ENCODE measurements at places on chromosomes 4 and X.
A peak's percentile ranks its signal among the peaks of the same experiment; 100 is the strongest.

GRCh38 chr4:71487344-71487920, 148.6 kb downstream of the SLC4A4 start:
- no peak for DNase-seq

DNA sequence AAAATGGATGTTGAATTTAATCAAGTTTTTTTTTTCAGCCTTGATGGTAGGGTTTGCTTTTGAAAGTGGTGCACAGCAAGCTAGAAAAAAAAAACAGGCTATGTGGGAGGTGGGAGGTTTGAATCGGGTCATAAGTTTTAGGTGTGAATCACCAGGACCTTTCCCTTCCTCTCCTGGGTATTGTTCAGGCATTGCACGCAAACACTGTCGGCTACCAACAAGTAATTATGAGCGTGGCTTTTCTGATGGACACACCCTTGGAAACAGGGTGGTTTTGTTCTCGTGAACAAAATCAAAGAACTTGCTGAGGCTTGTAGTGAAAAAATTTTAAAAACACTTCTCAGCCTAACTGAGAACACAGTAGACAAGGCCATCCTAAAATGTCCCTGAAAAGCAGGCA, 18.1 kb downstream of the PIR start:
- peak; percentile 40 for DNase-seq

DNA sequence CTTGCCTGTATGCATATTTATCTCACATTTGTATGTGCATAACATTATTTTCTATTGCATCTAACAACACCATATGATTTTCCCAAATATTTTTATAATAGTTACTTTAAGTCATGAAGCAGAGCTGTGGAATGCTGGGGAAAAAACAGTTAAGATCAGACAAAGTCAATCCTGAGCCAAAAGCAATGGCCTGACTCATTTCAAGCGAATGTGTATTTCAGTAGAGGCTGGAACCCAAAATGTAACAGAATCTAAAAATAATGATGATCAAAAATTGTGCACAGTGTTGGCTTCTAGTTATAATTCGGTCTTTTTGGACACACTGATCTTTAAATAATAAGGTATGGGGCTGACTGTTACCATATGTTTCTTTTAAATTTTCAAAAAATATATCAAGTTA, 516.2 kb upstream of the ADGRL3 start:
- peak; percentile 95 for DNase-seq

DNA sequence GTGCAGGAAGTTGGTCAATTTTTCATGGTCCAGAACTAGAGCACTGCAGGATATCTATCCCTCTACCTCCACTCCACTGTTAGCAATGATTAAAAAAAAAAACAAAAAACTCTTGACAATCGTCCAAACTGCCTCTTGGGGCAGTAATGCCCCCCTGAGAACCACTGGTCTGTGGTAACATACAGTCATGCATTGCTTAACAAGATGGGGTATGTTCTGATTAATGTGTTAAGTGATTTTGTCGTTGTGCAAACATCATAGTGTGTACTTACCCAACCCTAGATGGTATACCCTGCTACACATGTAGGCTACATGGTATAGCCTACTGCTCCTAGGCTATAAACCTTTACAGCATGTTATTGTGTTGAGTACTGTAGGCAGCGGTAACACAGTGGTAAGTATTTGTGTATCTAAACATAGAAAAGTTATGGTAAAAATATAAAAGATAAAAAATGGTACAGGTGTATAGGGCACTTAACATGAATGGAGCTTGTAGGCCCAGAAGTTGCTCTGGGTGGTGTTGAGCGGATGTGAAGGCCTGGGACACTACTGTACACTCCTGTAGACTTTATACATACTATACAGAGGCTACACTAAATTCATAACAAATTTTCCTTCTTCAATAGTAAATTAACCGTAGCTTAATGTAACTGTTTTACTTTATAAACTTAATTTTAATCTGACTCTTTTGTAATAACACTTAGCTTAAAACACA, 34.1 kb downstream of the ART3 start:
- peak; percentile 14 for DNase-seq

- no peak for DNase-seq
Observed at GRCh38 chr4:152981842-152982241, 45.7 kb downstream of the FHDC1 start.

DNA sequence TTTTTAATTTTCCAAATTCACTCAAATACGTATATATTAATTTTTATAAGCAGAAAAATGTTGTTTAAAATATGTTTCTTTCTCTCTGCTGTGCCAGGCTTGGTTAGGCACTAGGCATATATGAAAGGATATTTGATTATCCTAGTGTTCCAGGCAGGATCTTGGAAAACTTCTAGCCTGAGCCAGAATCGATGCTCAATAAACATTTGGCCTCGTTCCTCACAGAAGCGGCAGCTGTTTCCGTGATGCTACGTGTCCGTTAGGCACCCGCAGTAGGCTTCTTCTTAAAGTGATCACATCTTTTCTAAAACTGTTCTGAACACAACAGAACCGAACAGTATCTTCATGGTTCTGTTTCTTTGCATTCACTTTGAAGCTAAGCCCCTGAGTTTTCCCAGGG, 50.1 kb upstream of the CRMP1 start:
- no peak for DNase-seq

- DNase-seq = no peak
Observed at GRCh38 chr4:89906777-89907521, 12.3 kb downstream of the MMRN1 start.

DNA sequence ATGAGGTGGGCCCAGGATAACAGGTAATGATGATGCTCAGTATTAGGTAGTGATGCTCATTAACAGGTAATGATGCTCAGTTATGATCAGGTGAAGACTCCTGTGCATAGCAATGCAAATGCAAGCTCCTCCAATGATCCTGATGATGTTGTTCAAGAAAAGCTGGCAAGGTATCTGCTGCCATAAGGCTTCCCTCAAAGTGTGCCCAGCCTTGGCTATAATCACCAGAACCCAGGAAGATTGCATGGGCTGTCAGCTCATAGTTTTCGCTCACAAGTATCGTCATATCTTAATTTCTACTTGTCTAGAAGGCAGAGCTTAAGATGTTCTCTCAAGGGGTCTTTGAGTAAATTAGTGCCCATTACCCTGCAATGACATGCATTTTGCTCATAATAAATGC, 366.2 kb upstream of the CLNK start:
- DNase-seq = no peak

DNA sequence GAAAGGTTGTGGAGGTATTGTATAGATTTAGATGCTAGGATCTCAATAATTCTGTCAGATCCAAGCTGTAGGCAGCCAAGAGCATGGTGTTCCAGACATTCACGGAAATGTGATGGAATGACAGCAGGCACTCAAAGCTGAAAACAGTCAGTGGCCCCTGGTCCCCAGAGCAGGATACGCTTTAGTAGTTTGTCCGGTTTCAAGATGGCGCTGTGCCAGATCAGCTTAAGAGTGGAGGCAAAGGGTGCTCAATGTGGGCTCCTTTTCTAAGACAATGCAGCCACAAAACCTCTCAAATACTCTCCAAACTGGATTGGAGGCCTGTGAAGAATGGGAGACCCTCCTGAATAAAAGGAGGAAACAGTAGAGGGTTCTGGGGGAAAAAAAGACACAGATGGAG, 291.2 kb upstream of the HS3ST1 start:
- DNase-seq = no peak

DNA sequence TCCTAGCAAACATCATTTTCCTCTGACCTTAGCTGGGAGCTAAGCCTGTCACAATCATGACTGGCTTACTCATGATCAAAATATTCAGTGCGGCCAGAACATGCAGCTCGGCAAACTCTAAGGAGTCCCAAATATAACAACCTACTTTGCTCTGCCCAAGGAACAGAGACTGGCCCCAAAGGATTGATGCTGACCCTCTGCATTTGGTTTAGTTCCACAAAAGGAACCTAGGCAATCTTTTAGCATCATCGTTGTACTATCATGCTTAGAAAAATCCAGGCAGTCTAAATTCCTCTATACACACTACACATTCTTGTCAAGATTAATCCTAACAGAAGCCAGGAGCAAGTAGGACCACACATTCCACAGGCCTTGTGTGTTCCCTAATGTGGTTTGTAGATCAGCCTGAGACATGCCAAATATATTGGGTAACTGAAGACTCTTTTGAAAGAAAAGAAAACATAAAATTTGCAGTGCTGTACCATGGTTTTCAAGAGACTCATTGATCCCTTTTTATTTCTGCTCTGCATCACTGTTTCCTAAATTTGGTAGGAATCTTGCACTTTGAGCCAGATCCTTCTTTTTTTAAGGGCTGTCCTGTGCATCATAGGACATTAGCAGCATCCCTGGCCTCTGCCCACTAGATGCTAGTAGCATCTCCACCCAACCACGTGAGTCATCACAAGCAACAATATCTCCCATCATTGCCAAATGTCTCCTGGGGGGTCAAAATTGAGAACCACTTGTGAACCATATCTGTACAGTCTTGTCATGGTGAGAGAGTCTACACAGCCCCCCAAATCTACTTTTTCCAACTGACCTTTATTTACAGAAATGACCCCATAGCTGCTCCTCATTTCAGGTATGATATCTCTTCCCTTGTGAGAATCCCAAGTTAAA, 17.6 kb upstream of the CC2D2A start:
- DNase-seq = peak; percentile 92

DNA sequence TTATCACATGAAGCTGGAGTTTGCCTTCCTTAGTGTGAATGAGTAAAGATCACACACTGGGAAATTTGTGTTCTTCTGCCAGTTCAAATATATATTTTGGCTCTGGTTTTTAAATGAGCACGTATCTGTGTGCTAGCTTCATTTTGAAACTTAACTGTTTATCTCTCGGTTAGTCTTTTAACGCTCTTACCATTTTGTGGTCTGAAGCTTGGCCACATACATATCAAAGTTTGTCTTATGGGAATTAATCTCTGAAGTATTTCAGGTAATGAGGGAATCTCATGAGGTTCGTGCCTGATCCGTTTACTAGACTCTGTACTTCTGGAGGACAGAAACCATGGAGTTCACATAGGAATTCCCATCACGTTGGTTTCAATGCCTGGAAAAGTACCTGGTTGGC, 13.8 kb downstream of the ATP10D start:
- no peak for DNase-seq

DNA sequence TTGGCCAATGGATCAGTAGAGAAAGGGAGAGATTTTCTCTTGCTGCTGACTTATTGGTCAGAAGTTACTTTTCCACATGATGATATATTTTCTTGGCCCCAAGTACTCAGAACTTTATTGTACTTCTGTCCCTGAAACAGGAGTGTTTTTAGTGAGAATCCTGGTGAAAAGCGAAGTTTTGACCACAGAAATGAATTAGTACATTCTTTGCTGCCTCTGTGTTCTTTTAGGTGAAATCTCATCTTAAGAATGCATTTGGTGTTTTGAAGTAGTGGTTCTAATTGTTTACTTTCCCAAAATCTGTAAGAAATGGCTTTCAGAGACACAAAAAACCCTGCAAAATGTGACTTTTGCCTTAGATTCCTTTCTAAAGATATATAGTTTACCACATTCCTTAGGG, 240.4 kb downstream of the FRMPD4 start:
- DNase-seq = peak; percentile 32

- no peak for DNase-seq
Observed at GRCh38 chr4:52915191-52915590, 53.1 kb downstream of the RASL11B start.

DNA sequence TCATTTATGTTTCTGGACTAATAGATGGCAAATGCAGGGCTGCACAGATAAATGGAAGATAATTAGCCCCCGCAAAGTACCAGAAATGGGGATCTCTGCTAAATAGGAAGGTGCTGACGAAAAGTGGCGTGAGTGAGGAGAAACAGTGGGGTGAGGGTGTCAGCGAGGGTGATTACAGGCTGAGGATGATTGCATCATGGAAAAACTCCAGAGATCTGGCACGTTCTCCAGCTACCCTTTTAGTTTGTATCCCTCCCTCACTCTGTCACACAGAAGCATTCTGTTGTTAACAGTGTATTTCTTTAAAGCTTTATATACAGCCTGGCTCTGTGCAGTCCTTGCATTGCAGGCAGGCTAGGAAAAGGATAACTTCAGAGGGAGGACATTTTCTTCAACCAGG, 309.6 kb upstream of the DDX53 start:
- DNase-seq = peak; percentile 39

GRCh38 chrX:46165411-46165810, 379.8 kb downstream of the ZNF674 start:
- DNase-seq = peak; percentile 11

DNA sequence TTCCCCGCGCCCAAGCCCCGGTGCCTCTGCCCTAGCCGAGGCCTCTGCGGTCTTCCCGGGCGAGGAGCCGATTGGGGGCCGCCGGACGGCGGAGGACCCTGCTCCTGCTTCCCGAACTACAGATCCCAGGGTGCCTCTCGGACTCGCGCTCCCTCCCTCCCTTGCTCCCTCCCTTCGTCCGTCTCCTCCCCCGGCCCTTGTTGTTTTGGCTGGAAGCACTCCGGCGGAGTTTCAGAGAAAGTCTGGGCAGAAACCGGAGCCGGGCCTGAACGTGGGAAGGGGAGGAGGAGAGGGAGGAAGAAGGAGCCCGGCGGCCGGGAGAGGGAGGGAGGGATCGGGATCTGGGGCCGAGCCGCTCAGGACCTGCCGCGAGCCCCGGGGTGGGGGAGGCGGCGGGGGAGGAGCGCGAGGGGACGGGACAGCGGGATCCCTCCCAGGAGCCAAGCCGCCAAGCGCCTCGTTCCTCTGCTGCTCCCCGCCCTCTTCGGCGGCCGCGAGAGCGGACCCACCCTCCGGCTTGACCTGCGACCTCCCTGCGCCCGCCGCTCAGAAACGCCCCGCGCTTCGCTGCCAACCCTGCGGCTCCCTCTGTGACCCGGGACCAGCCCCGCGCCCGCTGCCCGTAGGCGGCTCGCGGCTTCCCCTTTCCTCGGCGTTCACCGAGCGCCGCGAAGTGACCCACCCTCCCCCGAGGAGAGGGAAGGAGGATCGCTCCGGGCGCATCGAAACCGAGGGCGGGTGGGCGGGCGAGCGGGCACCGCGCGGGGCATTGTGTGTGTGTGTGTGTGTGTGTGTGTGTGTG, 496 bp upstream of the GAB1 start:
- DNase-seq = peak; percentile 95

DNA sequence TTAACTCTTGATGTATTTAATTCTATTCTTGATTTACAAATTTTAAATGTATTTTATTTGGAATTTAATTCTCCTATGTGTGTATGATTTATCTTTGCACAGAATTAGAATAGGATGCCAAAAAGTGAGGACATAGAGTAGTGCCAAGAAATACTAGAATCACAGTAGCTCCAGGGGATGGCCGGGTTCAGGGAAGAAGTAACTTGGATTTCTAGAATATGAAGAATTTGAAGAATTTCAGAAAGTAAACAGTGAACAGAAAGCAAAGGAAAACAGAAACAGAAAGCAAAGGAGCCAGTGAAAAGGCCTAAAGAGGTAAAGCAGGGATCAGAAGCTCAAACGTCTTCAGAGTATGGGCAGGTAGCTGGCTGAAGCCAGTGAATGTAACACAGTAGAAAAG, 1187.6 kb downstream of the RPA4 start:
- no peak for DNase-seq

GRCh38 chr4:87321888-87322287, 794 bp downstream of the HSD17B13 start:
- DNase-seq = no peak

GRCh38 chr4:145815626-145816025, 123.0 kb downstream of the ZNF827 start:
- DNase-seq = peak; percentile 34

- no peak for DNase-seq
Observed at GRCh38 chr4:12126474-12126873, 697.8 kb upstream of the HS3ST1 start.

GRCh38 chrX:15977644-15978043, 123.0 kb upstream of the AP1S2 start:
- no peak for DNase-seq

- DNase-seq = peak; percentile 65
Observed at GRCh38 chr4:39823191-39823590, 125.3 kb downstream of the UBE2K start.

- no peak for DNase-seq
Observed at GRCh38 chrX:31093639-31093975, 21.8 kb upstream of the FTHL17 start.

GRCh38 chr4:25723409-25723808, 67.8 kb downstream of the SLC34A2 start:
- no peak for DNase-seq
